ENCODE measurements at places on chromosomes 1 and 21.

- DNase-seq = no peak
Observed at GRCh38 chr1:16158993-16159831, 3.3 kb upstream of the EPHA2 start.

- DNase-seq = no peak
Observed at GRCh38 chr1:86822459-86822858, 91.5 kb downstream of the SELENOF start.

GRCh38 chr1:240820816-240821215 is 208.9 kb upstream of the GREM2 start:
- DNase-seq = no peak

GRCh38 chr1:9503001-9503675 is 36.1 kb upstream of the SLC25A33 start:
- DNase-seq = no peak

- DNase-seq = no peak
Observed at GRCh38 chr1:22252251-22252650, 109.4 kb upstream of the WNT4 start.

- DNase-seq = no peak
Observed at GRCh38 chr1:211589782-211590721, 11.1 kb upstream of the SLC30A1 start.

DNA sequence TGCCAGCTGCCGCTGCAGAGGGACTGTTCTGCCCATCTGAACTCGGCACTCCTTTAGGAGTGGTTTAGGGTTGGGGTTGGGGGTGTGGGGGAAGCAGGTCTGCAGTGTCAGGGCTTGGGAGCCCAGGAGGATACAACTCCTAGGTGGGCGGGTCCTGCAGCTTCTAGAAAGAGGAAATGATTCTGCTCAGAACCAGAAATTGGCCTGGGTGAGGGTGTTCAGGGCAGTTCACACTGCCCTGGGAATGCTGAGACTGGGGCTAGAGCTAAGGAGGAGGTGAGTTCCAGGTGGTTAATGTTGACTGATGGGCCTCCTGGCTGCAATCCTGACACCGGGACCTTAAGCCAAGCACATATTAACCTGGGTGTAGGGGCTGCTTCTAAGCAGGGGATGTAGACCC is 4.8 kb upstream of the SLC26A9 start:
- no peak for DNase-seq

DNA sequence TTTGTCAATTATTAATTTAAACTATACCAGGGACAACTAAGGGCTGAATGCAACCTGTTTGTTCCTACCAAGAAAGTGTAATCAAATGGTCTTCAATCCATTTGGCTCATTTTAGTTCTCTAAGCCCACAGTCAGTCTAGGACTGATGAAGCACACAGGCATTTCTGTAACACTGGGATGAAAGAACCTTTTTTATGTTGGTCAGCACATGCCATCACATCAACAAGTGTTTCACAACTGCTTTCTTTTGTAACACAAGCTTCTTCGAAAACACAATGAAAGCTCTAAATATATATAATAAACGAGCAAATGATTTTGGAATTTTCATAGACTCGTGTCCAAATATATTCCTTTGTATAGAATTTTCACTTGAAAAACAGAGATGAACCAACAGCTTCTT is 28.8 kb downstream of the HEATR1 start:
- DNase-seq = no peak

- DNase-seq = no peak
Observed at GRCh38 chr21:32424191-32424535, 11.7 kb downstream of the EVA1C start.

GRCh38 chr1:181676269-181676668 is 193.0 kb downstream of the CACNA1E start:
- no peak for DNase-seq

- no peak for DNase-seq
Observed at GRCh38 chr1:212557739-212558692, 50.5 kb upstream of the ATF3 start.

DNA sequence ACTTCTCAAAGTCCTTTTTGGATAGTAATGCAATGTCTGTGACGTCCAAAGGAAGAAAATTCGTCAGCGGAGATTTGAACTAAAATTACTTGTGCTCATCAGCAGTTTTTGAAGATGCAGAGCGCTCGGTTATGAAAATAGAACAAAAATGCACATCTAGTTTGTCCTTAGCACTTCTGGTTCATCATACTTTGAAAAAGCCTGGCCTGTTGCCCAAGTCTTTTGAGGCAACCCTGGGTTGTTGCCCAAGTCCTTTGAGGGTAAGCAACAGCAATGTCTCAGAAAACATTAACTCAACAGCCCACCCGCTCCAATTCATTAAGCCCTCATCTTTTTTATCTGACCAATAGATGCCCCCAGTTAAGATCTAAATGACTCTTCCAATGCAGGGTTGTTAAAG is 91.9 kb downstream of the HUNK start:
- DNase-seq = no peak

GRCh38 chr1:176604461-176604860 is 141.5 kb downstream of the PAPPA2 start:
- DNase-seq = no peak

GRCh38 chr1:199767700-199768099 is 259.8 kb upstream of the NR5A2 start:
- no peak for DNase-seq

- no peak for DNase-seq
Observed at GRCh38 chr21:42171091-42172053, 47.6 kb upstream of the ABCG1 start.

- no peak for DNase-seq
Observed at GRCh38 chr21:46500224-46500861, 41.7 kb downstream of the DIP2A start.

GRCh38 chr1:169047074-169047473 is 59.4 kb upstream of the ATP1B1 start:
- no peak for DNase-seq

DNA sequence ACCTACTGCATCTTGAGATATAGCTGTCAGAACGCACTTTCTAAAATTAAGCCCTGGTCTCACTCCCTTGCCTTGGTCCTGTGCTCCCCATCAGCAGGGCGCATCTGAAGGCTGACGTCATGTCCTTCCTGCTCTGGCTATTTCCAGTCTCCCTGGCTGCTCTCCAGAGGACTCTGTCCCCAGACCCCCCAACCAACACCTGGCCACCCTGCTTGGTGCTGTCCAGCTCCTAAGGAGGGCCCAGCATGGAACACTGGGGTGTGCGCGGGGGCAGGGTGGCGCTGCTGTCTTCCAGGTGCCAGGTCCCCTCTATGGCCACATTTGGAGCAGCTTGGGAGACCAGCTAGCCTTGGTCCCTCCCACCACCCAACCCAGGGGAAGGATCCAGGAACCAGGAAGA is 8.3 kb downstream of the TNNT2 start:
- no peak for DNase-seq

GRCh38 chr1:208343226-208343625 is 99.0 kb upstream of the PLXNA2 start:
- DNase-seq = no peak

DNA sequence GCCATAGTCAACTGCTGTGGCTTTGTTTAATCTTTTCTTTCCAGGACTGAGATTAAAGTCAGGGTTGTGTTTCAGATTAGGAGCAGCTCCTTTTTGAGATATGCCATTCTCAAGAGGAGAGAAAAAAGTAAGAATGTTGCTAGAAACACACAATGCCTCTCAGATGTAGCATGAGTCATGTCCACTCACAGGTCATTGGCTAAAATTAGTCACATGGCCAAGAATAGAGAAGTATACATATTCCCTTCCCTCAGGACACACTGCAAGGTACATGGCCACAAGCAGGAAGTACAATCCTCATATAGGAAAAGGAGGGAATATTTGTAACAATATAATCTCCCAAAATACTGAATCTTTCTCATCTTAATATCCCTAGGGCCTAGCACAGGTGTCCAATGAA is 141.9 kb upstream of the PTBP2 start:
- no peak for DNase-seq

DNA sequence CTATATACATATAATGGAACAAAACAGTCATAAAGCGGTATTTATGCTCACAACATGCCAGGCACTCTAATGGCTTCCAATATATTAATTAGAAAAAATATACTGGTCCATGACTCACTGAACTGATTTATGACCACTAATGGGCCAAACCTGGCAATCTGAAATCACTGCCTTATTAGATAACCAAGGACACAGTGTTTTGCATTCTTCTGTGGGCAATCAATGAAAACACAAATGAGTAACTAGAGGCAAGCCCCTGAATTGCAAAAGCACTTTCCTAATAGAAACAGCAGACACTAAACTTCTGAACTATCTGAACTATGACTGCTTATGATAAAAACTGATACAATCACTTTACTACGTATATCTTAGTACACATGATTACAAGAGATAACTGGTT is 3.5 kb downstream of the GCLM start:
- no peak for DNase-seq

DNA sequence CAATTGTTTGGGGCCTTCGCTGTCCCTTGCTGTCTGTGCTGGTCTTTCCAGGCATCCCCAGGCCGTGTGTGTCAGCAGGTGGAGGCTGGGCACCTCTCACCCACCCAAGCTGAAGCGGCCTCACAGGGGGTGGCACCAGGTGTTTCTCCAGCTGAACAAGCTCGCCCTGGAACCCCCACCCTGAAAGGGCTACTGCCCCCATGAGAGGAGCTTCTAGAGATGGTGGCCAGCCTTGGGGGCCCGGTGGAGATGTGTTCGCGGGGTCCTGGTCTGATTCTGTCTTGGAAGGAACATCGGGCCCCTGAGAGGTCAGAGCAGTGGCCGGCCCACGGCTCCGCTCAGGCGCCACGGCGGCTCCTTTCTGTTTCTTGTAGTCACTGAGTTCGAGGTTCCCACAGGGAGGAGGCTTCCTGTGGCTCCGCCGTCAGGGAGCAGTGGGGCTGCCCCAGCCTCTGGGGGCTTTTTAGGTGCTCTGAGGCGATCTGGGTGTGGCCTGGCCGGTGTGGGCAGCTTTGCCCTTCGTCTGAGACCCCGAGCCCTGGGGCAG is 46.9 kb downstream of the SKI start:
- no peak for DNase-seq

DNA sequence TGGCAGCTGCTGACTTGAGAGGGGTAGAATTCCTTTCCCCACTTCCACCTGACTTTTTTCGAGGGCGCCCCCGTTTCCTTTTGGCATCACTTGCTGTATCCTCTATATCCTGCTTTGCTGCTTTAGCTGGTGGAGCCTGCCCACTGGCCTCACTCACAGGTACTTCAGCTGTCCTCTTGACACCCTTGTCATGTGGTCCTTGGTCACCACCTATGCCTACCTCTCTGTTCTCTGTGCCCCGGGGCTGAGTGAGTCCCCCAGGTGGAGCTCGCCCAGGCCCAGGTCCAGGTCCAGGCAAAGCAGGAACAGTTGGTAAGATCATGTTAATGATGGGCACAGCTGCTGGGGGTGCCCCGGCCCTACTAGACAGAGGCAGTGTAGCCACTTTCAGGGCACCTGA is 4.5 kb downstream of the RFX5 start:
- no peak for DNase-seq

GRCh38 chr1:7753641-7754040 is 17.5 kb upstream of the VAMP3 start:
- no peak for DNase-seq

DNA sequence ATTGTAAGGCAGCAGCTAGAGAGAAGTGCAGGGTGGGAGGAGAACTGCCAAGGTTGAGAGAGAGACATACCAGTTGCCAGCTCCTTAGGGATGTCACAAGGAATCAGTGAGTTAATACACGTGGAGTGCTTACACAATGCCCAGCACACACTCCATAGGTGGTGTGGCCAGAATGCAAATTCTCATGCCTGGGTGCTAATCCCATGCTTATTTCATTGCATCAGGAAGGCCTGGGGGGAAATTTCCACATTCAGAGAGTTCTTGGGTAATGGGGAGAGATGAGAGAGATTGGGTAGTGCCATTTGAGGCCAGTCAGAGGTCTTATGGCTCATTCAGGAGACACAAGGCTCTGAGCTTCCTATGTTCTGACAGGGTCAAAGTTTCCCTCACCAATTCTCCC is 38.7 kb downstream of the GJA5 start:
- no peak for DNase-seq

GRCh38 chr1:198686069-198686728 is 47.4 kb downstream of the PTPRC start:
- DNase-seq = no peak

- no peak for DNase-seq
Observed at GRCh38 chr1:47618222-47618720, 180.4 kb downstream of the FOXD2 start.

DNA sequence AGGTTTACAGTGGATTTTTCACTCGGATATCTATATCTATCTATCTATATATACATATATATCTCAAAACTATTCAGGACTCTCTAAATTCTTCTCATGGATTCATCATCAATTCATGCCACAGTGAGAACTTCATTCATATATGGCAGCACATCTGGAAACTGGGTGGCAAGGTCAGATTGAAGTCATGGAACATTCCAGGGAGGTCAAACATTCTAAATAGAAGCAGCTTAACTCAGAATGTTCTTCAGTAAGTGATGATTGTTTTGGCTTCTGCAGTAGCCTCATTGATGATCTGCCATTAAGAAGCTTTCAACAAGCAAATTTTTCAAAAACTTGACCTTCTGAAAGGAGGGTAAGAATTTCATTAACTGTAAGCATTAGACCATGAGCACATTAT is 46.9 kb upstream of the ADAMTS1 start:
- DNase-seq = no peak
